ENCODE measurements at places on chromosomes 4 and X.

DNA sequence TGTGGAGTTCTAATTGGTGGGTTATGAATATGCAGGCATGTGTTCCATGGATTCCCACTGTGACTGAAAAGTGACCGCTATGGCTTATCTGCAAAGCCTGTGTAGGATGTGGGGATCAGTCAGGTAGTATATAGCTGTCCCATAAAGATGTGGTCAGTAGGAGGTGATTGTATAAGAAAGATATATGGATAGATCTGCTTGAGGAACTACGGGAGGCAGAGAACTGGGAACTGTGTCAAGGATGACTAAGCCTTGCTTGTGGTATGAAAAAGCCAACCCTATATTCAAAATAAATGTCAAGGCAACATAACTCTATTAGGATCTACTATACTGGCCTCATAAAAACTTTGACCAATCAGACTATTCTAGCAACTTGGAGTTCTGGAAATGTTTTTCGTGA is 185.2 kb downstream of the KLHL4 start:
- H3K4me3 ChIP-seq: no peak overlapping the region
- no peak for DNase-seq
- H3K36me3 ChIP-seq: no peaks in the 10 kb centered on the region
- H3K27ac ChIP-seq: no peak overlapping the region
- no peaks in the 10 kb centered on the region for H3K4me1 ChIP-seq
- no peaks in the 10 kb centered on the region for H3K27me3 ChIP-seq

- H3K4me3 ChIP-seq: no peak overlapping the region
- H3K4me1 ChIP-seq: no peaks in the 10 kb centered on the region
- H3K36me3 ChIP-seq: no peaks in the 10 kb centered on the region
- H3K27me3 ChIP-seq: no peaks in the 10 kb centered on the region
- no peak for DNase-seq
These were observed 187.2 kb downstream of the AR start for GRCh38 chrX:67731061-67731460.

DNA sequence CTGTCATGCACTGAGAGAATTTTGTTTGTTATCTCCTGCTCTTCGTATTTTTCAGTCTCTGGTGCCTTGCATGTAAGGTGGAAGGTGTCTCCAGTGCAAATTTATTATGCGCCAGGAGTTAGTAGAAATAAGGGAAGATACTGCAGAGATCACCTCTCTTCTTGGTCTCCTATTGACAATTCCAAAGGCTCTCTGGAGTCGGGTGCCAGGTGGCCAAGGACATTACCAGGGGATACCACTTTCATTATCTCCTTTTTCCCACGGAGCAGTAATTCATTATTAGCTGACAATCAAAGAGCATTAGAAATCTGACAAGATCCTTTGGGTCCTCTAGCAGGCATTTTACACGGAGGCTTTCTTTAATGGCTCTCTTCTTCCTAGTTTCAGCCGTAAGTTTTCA is 26.0 kb downstream of the ADD1 start:
- H3K36me3 ChIP-seq: no peaks in the 10 kb centered on the region
- no peak for DNase-seq
- H3K4me3 ChIP-seq: no peak overlapping the region
- no peaks in the 10 kb centered on the region for H3K27me3 ChIP-seq
- H3K4me1 ChIP-seq: peaks cover 33% of the 10 kb centered on the region
- H3K27ac ChIP-seq: peak overlapping the region; percentile 64

DNA sequence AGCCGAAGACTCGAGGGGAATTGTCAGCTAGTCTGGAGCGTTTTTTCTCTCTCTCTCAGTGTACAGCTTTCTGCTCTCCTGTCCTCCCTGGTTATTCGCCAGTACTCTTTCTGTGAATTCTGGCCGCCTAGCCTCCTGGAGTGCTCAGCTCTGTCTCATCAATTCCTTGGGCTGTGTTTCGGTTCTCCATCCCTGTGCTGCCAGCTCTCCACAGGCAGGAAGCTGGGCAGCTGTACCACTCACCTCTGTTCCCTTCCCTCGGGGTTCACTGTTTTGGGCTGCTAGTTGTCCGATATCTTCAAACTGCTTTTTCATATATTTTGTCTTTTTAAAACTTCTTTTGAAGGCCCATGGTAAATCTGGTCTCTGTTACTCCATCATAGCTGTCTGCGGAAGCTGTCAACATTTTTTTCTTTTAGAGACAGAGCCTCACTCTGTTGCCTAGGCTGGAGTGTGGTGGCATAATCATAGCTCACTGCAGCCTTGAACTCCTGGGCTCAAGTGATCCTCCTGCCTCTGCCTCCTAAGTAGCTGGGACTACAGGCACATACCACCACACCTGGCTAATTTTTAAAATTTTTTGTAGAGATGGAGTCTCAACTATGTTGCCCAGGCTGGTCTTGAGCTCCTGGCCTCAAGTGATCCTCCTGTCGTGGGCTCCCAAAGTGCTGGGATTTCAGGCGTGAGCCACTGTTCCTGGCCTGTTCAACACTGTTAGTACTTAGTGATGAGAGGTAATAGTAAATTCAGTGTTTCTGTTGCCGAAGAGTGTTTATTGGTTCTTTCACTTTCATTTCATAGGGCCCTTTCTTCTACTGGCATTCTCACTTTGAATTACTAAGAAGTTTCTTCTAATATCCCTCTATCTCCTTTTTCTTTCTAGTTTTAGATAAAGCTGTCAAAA is 18.6 kb downstream of the ZCCHC4 start:
- H3K36me3 ChIP-seq: peaks cover 17% of the 10 kb centered on the region
- DNase-seq: no peak
- H3K4me1 ChIP-seq: no peaks in the 10 kb centered on the region
- no peaks in the 10 kb centered on the region for H3K27me3 ChIP-seq
- H3K27ac ChIP-seq: no peak overlapping the region

- H3K36me3 ChIP-seq: no peaks in the 10 kb centered on the region
- no peaks in the 10 kb centered on the region for H3K27me3 ChIP-seq
- no peak overlapping the region for H3K27ac ChIP-seq
- DNase-seq: no peak
- H3K4me1 ChIP-seq: peaks cover 4% of the 10 kb centered on the region
These were observed 3.9 kb upstream of the GLRB start for GRCh38 chr4:157072002-157072401.

DNA sequence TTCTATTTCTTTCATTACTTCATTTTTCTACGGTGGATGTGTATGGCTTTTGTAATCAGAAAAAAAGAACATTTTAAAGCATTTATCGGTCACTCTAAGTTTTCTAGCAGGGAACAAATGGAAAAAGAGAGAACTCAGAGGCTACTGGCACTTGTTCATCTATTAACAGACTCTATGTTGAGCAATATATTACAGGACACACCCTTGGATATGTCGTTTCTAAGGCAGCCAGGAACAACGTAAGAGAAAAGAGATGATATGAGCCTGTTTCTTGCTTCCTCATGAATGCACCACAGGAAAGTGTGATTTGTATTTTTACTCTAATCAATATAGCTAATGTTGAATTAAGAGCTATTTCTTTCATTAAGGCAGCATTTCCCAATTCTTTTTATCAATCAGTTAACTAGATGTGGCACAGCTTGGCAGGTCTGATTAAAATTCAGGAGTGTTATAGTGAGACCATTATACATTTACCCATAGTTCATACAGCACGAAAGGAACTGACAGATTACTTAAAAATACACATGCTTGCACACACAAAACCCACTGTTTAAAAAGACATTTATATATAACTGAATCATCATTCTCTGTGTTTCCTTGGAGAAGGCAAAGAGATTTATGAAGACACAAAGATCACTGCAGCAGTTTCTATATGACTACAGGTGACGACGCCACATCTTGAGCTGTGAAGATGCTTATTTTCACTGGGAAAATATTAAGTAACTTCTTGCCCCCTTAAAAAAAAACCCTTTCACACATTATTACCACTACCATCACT is 13.0 kb downstream of the RAB9B start:
- no peaks in the 10 kb centered on the region for H3K36me3 ChIP-seq
- DNase-seq: no peak
- H3K4me3 ChIP-seq: no peak overlapping the region

DNA sequence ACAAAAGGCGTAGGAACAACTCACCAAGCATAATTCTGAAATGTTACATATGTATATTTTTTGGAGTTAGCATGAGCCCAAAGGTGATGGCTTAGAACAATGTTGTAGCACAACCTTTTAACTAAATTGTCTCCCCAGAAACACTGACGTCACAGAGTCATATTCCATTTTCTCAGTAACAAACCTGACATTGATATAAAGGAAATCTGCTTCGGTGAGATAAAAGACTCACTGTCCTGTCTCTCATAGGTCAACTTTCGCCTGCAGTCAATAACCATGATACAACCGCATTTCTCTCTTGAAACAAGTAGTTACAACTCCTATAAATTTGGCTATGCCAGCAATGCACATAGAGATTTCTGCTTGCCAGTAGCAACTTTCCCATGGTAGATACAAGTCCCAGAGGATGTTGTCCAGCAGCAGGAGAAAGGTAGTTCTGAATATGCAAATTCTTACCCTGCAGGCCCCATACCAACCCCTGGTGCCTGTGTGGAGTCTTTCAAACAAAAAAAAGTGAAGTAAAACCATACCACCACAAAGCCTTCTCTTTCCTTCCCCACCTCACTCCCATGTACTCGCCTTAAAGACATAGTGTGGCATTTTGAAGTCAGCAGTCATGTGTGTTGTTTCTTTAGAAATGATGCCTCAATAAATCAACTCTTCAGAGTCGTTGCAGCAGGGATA is 47.9 kb downstream of the MTM1 start:
- no peak for DNase-seq
- H3K4me1 ChIP-seq: no peaks in the 10 kb centered on the region
- H3K36me3 ChIP-seq: no peaks in the 10 kb centered on the region
- no peak overlapping the region for H3K4me3 ChIP-seq
- no peaks in the 10 kb centered on the region for H3K27me3 ChIP-seq
- H3K27ac ChIP-seq: no peak overlapping the region

DNA sequence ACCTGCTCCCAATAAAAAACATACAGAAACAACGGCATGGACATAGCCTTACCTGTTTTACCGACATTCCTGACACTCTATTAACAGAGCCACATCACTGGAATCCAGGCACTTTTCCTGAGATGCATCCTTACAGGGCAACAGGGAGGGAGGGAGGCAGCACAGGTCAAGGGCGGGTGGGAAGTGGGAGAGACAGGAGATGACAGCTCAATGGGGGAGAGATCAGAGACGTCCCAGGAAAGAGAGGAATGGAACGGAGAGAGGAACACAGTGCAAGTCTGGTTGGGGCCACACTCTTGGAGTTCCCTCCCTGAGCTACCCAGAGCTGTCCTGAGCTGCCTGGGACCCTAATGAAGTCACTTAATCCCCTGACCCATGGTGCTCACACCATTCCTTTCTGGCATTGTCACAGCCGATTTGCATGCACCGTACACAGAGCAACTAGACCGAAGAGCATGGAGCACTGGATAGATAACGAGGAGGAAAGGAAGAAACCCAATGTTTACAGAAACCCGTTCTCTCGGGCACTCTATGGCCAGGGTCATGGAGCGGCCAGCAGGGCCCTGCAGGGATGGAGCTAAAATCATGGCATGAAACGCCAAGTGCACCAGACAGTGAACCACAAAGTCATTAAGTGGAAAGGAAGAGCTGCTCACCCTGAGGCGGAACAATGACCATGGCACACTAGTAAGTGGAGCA is 93.1 kb downstream of the NSUN7 start:
- H3K4me1 ChIP-seq: no peaks in the 10 kb centered on the region
- H3K36me3 ChIP-seq: no peaks in the 10 kb centered on the region
- H3K27ac ChIP-seq: no peak overlapping the region
- DNase-seq: no peak

DNA sequence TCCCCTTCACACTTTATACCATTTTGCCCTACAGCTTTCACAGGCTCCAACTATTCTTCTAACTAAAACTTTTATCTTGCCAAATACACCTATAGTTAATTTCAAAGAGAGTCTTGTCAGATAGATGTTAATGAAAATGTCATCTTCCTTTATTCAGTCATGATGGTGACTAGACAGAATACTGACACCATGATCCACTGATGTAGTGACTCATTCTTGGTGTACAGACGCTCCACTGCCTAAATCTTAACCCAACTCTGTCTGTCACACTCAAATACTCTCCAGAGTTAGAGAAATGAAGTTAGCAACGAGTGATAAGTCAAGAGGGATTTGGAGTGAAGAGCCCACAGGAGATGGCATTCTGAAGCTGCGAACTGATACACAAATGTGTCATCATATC is 32.1 kb upstream of the HDAC8 start:
- DNase-seq: no peak
- no peaks in the 10 kb centered on the region for H3K27me3 ChIP-seq
- H3K36me3 ChIP-seq: no peaks in the 10 kb centered on the region
- H3K27ac ChIP-seq: no peak overlapping the region
- H3K4me3 ChIP-seq: no peak overlapping the region

- DNase-seq: no peak
- H3K36me3 ChIP-seq: no peaks in the 10 kb centered on the region
- no peak overlapping the region for H3K27ac ChIP-seq
- peaks cover 19% of the 10 kb centered on the region for H3K4me1 ChIP-seq
These were observed 167.9 kb downstream of the MAML3 start for GRCh38 chr4:139986106-139986505.

GRCh38 chr4:122691988-122692387 is 40.5 kb upstream of the BBS12 start:
- no peaks in the 10 kb centered on the region for H3K4me1 ChIP-seq
- H3K4me3 ChIP-seq: no peak overlapping the region
- no peak for DNase-seq
- H3K36me3 ChIP-seq: no peaks in the 10 kb centered on the region

DNA sequence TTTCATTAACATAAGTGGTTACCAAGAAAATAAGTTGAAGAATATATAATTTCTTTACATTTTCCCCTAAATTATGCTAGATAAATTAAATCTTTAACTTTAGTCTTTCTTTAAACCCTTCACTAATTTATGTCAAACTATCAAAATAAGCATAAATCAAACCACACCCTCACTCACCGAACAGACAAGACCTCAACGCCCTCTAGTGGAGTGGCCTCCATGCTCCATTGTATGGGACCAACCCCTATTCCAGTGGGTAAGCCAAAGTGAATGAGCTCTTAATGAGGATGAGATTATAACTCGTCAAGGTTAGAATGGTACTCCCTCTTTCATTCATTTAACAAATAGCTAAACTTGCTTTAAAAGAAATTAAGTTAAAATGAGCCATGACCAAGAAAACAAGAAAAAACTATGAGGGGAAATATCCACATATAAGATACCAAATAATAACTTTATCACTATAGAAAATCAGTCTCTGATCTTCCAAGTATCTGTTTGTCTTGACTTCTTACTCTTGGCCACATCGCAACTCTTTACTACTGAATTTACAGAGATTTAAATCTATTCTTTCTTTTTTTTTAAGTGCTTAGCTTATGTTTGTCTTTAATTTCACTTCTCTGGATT is 15.6 kb upstream of the BBS12 start:
- H3K27ac ChIP-seq: no peak overlapping the region
- H3K4me1 ChIP-seq: no peaks in the 10 kb centered on the region
- no peaks in the 10 kb centered on the region for H3K36me3 ChIP-seq
- no peak overlapping the region for H3K4me3 ChIP-seq
- peak; percentile 52 for DNase-seq
- H3K27me3 ChIP-seq: no peaks in the 10 kb centered on the region

- no peaks in the 10 kb centered on the region for H3K4me1 ChIP-seq
- no peaks in the 10 kb centered on the region for H3K27me3 ChIP-seq
- no peak overlapping the region for H3K27ac ChIP-seq
- no peak overlapping the region for H3K4me3 ChIP-seq
- no peak for DNase-seq
These were observed 76.2 kb upstream of the GRXCR1 start for GRCh38 chr4:42816189-42816879.

- H3K36me3 ChIP-seq: no peaks in the 10 kb centered on the region
- H3K4me1 ChIP-seq: no peaks in the 10 kb centered on the region
- no peaks in the 10 kb centered on the region for H3K27me3 ChIP-seq
- H3K4me3 ChIP-seq: no peak overlapping the region
These were observed 248.0 kb downstream of the SPATA18 start for GRCh38 chr4:52299120-52299519.

All from pancreas (tissue), 10 donors.